ENCODE measurements at places on chromosomes 3 and 15.

DNA sequence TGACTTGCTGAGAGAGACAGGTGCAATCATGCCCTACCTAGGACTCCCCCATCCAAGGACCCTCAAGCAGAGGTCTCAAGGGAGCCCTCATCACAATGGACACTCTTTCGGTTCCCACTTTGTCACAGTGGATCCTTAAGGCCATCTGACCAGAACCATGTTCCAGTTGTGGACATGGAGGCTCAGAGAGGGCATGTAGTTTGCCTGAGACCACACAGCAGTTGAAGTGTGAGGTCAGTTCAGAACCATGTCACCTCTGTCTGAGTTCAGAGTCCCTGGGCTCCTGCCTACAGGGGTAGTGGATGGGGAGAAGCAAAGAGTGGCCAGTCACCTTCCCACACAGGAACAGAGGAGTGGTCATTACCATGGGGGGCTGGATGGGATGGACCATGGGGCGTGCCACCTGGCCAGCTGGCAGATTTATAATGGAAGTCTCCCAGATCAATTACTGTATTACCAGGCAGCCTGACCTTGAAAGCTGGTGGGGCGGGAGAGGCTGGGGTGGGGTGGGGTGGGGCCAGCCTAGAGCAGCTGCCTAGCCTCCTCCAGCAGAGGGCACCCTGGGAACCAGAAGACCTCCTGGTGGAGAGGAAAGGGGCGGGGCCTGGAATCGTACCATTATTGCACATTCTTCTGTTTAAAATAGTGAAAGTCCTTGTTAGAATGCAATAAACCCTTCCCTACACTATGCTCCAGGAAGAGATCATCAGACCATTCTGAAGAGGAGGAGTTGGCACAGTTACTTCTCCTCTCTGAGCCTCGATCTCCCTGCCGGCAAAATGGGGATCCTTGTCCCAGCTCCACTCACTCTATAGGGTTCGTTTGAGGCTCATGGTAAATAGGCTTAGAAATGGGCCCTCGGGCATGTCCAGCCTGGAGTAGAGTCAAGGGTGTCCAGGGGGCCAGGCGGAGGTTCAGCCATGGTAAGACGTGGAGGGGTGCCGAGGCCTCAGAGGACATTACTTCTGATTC, 26.9 kb upstream of the LINGO1 start:
- no peak for DNase-seq

- no peak for DNase-seq
These were observed 57.6 kb upstream of the BCL6 start for GRCh38 chr3:187802928-187803259.

GRCh38 chr3:50687127-50687751, 12.5 kb downstream of the DOCK3 start:
- DNase-seq, result no peak

GRCh38 chr15:87672309-87673288, 583.9 kb downstream of the NTRK3 start:
- no peak for DNase-seq

DNA sequence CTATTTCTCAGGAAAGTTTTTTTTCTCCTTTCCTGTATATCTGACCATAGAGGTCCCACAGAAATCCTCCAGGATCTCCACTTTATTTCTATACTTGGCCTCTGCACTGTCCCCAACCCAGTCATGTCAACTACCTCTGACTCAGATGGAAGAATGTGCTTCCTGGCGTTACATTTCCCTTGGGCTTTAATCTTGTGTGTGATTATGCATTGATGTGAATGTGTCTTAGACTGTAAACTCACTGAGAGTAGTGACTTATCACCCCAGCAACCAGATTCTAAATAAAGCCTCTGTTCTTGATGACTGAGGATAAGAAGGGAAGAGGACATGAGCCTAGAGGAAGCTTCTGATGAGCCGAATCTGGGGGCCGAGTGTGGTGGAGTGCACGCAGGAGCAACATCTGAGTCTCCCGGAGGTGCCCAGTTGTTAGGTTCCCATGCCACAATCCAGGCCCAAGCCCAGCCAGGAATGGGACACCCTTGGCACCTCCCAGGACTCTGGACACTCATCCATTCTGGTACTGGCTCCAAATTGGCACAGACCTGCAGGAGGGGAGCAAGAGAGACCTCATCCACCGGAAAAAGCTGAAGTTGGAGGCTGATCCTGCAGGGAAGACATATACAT, 32.1 kb upstream of the HEG1 start:
- DNase-seq, result no peak

DNA sequence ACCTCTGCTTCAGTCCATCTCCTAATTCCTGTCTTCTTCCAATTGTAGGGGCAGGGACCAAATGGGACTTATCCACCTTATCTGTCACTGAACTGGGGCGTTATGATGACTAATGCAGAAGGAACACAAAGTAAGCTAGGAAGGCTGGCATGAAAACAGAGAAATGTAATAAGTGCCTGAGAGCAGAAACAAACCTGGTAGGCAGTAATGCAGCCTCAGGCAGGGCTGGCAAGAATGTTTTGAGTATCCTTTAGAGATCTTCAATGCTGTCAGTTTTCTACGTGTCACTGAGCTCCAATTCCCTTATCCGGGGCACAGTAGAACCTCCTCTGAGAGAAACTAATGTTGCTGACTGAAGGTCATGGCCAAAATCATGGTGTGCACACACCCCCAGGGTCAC, 246.2 kb upstream of the TBL1XR1 start:
- DNase-seq, result no peak

DNA sequence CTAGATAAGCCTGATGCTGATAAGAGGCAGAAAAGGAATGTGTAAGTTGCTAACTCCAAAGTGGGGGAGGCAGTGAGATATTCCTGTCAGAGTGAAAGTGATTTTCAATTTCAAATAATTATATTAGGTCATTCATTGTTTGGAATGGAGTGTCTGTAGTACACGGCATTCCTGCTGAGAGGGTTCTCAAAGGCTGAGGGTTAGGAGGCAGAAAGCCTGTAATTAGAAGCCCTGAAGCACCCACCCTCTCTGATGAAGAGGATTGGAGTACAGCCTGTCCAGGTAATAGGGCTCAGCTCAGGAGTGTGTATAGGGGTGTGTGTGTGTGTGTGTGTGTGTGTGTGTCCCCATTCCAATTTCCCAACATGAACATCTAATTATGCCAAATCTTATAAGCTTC, 486.8 kb downstream of the MAGI1 start:
- no peak for DNase-seq

DNA sequence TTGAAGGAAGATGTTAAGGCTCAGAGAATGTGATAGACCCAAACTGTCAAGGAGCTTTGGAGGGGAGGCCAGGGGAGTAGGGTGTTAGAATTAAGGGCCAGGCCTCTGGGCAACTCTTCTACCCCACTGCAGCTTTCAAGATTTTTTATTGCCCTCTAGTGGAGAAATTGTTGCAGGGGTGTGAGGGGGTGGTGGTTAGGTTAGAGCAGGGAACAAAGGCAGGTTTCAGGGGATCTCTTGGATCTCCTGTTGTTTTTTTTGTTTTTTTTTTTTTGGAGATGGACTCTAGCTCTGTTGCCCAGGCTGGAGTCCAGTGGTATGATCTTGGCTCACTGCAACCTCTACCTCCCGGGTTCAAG, 1.4 kb upstream of the SEC13 start:
- no peak for DNase-seq

GRCh38 chr3:26847680-26848079, 225.1 kb downstream of the LRRC3B start:
- DNase-seq, result no peak

GRCh38 chr15:64461721-64462162, 1.4 kb downstream of the ZNF609 start:
- DNase-seq, result no peak

- no peak for DNase-seq
These were observed 136.2 kb downstream of the ITPR1 start for GRCh38 chr3:4629095-4630007.

GRCh38 chr15:76293361-76293760, 17.9 kb downstream of the ETFA start:
- DNase-seq, result no peak

GRCh38 chr3:46987743-46988401, 8.4 kb downstream of the NBEAL2 start:
- DNase-seq, result no peak

Data from cortex of kidney (tissue), 1 donor.